ENCODE measurements at places on chromosomes 3 and 15.

GRCh38 chr15:41930221-41930866 is 36.5 kb upstream of the SPTBN5 start:
- DNase-seq, result no peak

- DNase-seq, result no peak
These were observed 32.4 kb upstream of the CDV3 start for GRCh38 chr3:133540896-133541674.

DNA sequence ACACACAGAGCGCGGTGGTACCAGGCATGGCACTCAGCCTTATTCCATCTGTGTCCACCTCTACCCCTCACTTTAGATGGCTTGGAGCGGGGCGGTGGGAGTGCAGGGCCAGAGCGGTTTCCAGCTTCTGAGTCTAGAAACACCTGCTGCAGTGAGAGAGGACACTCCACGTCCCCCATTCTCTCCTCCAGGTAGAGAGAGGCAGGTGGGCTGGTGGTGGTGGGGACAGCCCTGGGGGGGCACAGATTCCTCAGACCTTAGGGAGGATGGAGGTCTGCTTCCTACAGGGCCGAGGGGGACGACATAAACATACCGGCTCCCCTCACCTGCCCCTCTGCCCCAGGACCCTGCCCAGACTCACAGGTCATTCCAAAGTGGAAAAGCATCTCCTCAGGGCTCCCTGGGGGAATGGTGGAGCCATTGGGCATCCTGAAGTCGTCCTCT is 40.4 kb downstream of the MUC20 start:
- no peak for DNase-seq

DNA sequence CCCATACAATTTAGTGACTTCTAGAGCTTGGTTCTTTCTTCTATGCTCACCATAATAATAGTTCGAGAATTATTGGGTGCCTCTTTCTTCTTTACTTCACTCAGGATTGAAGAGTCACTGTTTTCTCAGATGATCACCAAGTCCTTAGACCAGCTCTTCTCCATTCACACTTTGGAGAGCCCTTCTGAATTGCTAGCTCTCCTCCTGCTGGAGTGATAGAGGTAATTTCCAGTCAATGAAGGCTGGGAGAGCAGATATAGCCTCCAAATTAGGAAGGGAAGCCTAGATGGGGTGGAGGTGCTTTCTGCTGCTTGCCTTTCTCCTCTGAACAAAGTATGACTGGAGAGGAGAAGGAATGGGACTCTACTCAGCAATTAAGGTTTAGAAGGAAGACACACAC is 10.7 kb upstream of the BBX start:
- DNase-seq, result no peak

- no peak for DNase-seq
These were observed 130.1 kb downstream of the EDEM1 start for GRCh38 chr3:5317557-5317956.

DNA sequence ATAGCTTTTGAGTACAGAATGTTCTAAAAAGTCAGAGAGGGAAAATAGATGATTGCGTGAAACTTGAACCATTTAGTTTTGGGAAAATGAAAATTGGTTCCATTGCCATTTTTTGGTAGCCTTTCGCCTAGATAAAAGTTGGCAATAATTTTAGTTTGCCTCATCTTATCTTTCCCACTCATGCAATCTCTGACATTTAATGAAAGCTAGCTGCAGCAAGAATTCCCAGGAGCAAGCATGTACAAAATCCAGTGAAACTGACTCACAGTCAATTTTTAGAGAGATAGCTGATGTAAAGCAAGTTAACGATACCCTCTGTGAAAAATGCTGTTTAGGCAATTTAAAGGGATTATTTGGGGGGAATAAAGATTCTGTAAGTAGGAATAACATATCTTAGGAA is 797.4 kb downstream of the GRM7 start:
- no peak for DNase-seq

GRCh38 chr15:45186771-45187577 is 792 bp downstream of the SHF start:
- DNase-seq, result no peak

- no peak for DNase-seq
These were observed 22.1 kb upstream of the BNC1 start for GRCh38 chr15:83306561-83306960.

DNA sequence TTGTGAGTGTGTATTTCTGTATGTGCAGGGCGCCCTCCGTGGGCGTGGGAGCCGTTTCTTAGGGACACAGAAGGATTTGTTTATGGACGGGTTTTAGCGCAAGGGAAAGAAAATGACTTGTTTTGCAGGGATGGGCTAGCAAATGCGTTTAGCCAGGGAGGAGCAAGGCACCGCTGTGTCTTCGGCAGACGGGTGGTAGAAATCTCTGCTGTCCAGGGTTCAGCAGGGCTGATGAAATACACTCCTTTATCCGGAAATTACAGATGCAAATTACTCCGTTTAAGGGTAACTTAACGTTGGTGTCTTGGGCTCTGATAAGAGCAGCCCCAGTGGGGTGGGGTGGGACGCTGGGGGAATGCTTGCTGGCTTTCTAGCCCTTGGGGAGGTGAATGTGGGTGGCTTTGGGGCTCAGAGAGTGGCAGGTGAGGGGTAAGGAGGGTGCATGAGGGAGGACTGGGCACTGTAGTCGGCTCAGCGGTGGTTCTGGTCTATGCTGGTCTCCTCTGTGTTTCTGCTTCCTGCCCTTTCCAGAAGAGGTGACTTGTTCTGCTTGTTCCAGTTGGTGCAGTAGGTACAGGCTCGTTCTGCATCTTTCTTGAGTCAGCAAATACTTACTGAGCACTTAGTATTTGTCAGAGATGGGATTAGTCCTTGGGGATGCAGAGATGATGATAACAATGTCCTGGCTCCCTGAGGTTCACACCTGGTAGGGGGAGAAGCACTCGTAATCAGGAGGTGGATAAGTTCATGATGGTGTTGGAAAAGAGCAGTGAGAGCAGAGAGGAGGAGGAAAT is 954 bp downstream of the SV2B start:
- no peak for DNase-seq

GRCh38 chr3:107411056-107411455 is 33.8 kb downstream of the CCDC54 start:
- no peak for DNase-seq

GRCh38 chr15:42576776-42577175 is 1.4 kb downstream of the STARD9 start:
- DNase-seq, result no peak

DNA sequence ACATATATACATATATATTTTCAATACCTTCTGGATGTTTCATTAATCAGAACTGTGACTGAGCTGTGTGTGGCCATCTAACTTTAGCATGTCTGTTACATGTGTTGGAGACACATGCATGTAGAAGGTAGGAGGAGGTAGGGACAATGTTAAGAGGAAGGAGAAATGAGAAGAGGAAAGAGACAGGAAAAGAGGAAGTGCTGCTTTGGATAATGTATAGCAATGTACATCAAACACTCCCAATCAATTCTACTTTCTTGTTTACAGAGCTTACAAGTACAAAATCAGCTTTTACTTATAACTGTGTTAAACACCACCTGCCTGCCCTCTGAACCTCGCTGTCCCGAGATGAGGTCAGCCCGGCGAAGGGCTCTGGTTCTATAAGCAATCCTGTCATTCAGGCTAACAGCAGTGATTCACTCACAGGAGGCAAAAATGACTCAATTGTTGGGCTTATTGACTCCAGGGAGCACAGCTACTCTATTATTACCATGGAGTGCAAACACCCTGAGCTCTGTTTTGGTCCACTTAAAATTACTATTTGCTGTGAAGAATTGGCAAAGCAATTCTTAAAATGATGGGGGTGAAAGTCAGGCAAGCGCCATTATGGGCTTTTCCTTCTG is 188.9 kb downstream of the MEIS2 start:
- no peak for DNase-seq

DNA sequence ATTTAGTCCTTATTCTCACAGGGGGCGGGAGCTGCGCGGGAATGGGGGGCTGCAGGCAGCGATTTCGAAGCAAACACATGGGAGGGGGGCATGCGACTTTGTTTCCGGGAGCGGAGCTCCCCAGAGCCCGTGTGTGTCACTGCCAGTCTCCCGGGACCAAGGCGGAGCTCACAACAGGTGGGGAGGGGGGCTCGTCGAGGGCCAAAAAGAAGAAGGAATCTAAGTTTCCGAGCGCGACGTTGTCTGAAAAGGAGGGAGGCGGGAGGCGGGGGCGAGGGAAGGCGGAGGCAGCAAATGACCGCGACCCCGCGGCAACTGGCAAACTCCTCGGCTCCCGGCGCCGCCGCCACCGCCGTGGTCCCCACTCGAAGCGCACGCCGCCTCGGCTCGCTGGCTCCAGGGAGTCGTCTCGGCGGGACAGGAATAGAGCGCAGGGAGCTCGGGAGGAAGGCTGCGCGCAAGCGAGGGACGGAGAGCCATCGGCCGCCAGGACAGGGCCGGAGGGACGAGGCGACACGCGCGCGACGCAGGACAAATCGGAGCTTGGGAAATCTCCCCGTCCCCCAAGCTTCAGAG is 1.4 kb downstream of the FOXP1 start:
- peak; percentile 8 for DNase-seq

DNA sequence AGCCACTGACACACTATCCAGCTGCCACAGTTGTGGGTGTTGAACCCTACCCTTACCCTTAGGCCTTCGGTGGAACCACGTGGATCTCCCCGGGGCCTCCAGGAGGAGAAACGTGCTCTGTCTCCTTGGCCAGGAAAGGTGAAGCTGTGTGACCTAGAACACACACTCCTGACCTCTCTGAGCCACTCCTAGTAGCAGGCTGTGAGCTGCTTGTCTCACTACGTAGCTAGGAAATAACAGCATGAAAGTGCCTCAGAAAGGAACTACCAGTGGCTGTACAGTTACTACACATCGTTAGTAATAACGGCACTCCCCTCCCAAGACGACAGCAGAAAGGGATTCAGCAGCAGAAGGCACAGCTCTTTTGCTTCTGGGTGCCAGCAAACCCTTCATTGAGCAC is 36.2 kb upstream of the SLC6A6 start:
- no peak for DNase-seq

- no peak for DNase-seq
These were observed 12.1 kb downstream of the B3GNT5 start for GRCh38 chr3:183265157-183265642.

DNA sequence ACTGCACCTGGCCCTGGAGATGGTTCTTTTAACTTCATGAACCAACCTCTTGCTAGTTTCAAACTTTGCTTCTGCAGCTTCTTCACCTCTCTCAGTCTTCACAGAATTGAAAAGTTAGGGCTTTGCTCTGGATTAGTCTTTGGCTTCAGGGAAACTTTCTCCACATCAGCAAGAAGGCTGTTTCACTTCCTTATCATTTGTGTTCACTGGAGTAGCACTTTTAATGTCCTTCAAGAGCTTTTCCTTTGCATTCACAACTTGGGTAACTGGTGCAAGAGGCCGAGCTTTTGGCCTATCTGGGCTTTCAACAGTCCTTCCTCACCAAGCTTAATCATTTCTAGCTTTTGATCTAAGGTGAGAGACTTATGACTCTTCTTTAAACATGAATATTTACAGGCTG is 15.7 kb upstream of the TM2D3 start:
- no peak for DNase-seq

DNA sequence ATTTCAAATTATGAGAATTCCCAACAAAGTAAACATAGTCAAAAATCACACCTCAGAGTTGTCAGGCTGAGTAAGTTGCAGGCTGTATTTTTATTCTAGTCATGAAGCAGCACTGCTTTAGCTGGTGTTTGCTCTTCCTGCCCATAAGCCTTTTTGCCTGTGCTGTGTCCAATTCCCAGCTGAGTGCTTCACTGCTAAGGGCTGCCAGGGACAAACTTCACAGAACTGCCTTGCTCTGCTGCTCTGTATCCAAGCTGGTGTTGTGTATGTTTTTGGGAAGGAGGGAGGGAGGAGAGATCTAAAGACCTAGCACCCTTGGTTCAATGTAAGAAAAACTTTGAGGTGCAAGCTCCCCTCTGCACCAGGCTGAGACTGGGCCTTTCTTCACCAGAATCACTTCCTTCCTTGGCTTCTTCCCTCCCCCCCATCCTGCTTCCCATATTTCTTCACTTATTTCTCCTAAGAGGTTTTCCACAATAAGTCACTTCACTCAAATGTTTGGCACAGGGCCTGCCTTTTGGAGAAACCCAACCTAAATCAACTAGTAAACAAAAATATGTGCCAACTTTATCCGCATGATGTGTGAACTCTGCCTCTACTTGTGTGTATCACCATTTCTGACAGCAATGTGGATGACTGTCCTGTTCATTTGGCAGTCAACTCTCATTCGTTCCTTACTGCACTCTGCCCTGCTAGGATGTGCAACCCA is 156.1 kb downstream of the TBL1XR1 start:
- no peak for DNase-seq

- no peak for DNase-seq
These were observed 133.9 kb downstream of the EEFSEC start for GRCh38 chr3:128287216-128287615.

DNA sequence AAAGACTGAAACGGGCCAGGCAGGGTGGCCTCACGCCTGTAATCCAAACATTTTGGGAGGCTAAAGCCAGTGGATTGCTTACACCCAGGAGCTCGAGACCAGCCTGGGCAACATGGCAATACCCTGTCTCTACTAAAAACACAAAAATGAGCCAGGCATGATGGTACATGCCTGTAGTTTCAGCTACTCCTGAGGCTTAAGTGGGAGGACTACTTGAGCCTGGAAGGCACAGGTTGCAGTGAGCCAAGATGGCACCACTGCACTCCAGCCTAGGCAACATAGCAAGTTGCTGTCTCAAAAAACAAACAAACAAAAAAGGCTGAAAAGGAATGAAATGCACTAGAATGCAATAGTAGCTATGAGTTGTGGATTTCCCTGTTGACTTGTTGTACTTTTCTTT is 94.7 kb downstream of the STAG1 start:
- DNase-seq, result no peak

- no peak for DNase-seq
These were observed 76.4 kb downstream of the ZPLD1 start for GRCh38 chr3:102511168-102511567.

- DNase-seq, result no peak
These were observed 65.5 kb upstream of the NR2F2 start for GRCh38 chr15:96264801-96265515.

- DNase-seq, result no peak
These were observed 187.2 kb downstream of the RORA start for GRCh38 chr15:61041886-61042285.

- DNase-seq, result no peak
These were observed 117.1 kb downstream of the CHSY1 start for GRCh38 chr15:101134780-101135179.

DNA sequence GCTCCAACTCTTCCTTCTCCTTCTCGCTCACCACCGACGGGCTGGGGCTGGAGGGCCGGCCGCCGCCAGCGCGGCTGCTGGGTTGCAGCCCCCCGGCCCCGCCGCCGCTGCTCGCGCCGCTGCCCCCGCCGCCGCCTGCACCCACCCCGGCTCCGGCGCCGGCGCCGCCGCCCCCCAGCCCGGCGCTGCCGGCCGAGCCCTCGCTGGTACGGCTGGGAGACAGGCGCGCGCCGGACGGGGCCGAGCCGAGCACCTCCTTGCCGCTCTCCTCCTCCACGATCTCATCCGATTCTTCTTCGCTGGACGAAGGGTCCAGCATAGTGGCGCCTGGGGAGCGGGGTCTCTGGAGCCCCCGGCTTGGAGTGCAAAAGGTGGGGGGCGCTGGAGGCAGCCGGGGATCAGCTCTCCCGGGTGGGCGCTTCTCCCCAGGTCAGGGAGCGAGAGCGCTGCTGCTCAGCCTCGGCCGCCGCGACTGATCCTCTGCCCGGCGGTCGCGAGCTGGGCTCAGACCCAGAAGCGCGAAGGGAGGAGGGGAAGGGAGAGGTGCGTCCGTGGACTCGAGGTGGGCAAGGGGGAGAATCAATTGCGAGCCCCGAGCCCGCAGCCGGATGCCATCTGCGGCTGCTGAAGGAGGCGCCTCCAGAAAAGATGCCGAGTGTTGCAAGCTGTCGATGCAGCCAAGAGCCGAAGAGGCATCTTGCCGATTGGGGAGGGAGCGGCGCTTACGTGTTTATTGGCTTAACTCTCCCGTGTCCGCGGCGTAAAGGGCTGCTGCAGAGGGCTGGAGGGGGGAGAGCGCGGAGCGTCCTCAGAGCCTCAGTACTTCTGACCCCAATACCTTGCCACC is at the start of gene CADPS:
Gene CADPS, minus strand, starts transcription at position 706 of the 847 bp plus-strand sequence. Its CDS starts 387 bp downstream, at position 319.
- DNase-seq, result no peak

All from effector memory CD8-positive, alpha-beta T cell (primary cell).